ENCODE measurements at places on chromosomes 1 and 21. TPM values are rescaled to one million over a fixed set of nuclear protein-coding genes. Genes with fewer than 3 reads are reported as not detected.

The MR1 gene
- 7.4 TPM for total RNA-seq

The TEX38 gene
- not detected for total RNA-seq

The TNFRSF9 gene
- 0.27 TPM for total RNA-seq

The PROK1 gene
- total RNA-seq, result not detected

The ADCY10 gene
- total RNA-seq, result under 0.01 TPM

The CD5L gene
- not detected for total RNA-seq

The SAMD11 gene
- total RNA-seq, result not detected

The ADORA3 gene
- not detected for total RNA-seq

The AGMAT gene
- total RNA-seq, result 0.27 TPM

The ANGPTL7 gene
- total RNA-seq, result not detected

The KANK4 gene
- not detected for total RNA-seq

The DDR2 gene
- total RNA-seq, result 12.3 TPM

The SPATA21 gene
- not detected for total RNA-seq

The SEMA4A gene
- 0.27 TPM for total RNA-seq

The OXCT2 gene
- total RNA-seq, result 1.7 TPM

The S100A2 gene
- 1.9 TPM for total RNA-seq

The NOS1AP gene
- 0.66 TPM for total RNA-seq

The B3GALT5 gene
- total RNA-seq, result not detected

The EFNA3 gene
- 1.6 TPM for total RNA-seq

The FCGR3B gene
- 0.19 TPM for total RNA-seq

The MROH7 gene
- 0.28 TPM for total RNA-seq

The CELA3B gene
- total RNA-seq, result not detected

All from endothelial cell of coronary artery (primary cell).